ENCODE measurements at places on chromosomes 3 and 15. TPM values are rescaled to one million over a fixed set of nuclear protein-coding genes. Genes with fewer than 3 reads are reported as not detected.

FBXO40 gene
- total RNA-seq: under 0.01 TPM

CLDN18 gene
- total RNA-seq: not detected

TMEM108 gene
- not detected for total RNA-seq

SAXO2 gene
- total RNA-seq: 0.46 TPM

KNG1 gene
- not detected for total RNA-seq

CTXND1 gene
- total RNA-seq: not detected

GOLGA8O gene
- not detected for total RNA-seq

SAMMSON gene
- not detected for total RNA-seq

CLK3 gene
- 71.9 TPM for total RNA-seq

PDIA5 gene
- total RNA-seq: 64.6 TPM

AQR gene
- total RNA-seq: 23.7 TPM

FAM240A gene
- not detected for total RNA-seq

RBP2 gene
- not detected for total RNA-seq

PLSCR2 gene
- not detected for total RNA-seq

CYP8B1 gene
- total RNA-seq: not detected

GABRR3 gene
- total RNA-seq: not detected

RTP4 gene
- total RNA-seq: 0.61 TPM

FAM81A gene
- total RNA-seq: under 0.01 TPM

WDR5B gene
- total RNA-seq: 3.2 TPM

DENND6A gene
- 27.6 TPM for total RNA-seq

INSYN1 gene
- not detected for total RNA-seq

C3orf52 gene
- total RNA-seq: 4.6 TPM

CPNE4 gene
- not detected for total RNA-seq

ZDHHC23 gene
- 2.1 TPM for total RNA-seq

DUOX2 gene
- total RNA-seq: not detected

TF gene
- not detected for total RNA-seq

PLD1 gene
- total RNA-seq: 60.7 TPM

KCNH8 gene
- total RNA-seq: not detected

GATM gene
- 0.32 TPM for total RNA-seq

HDGFL3 gene
- 97.9 TPM for total RNA-seq

TM6SF1 gene
- 40.7 TPM for total RNA-seq

HYAL3 gene
- 6.2 TPM for total RNA-seq

SPRED1 gene
- total RNA-seq: 23.1 TPM

TNFSF10 gene
- total RNA-seq: 238 TPM

NAALADL2 gene
- total RNA-seq: 1.5 TPM

ZIC1 gene
- 0.61 TPM for total RNA-seq
